ENCODE measurements at places on chromosomes 2 and 18.

DNA sequence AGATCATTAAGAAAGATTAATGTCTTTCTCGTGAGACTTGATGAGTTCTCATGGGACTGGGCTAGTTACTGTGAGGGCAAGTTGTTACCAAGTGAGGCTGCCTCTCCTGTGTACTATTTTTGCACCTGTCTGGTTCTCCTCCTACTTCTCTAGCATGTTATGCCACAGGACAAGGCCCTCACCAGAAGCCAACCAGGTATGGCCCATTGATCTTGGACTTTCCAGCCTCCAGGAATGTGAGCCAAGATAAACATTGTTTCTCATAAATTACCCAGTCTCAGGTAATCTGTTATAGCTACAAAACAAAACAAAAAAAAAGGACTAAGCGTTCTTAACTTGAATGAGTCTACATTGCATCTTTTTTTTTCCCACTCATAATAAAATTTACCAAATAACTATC, 184.1 kb downstream of the CDH7 start:
- DNase-seq, result no peak

DNA sequence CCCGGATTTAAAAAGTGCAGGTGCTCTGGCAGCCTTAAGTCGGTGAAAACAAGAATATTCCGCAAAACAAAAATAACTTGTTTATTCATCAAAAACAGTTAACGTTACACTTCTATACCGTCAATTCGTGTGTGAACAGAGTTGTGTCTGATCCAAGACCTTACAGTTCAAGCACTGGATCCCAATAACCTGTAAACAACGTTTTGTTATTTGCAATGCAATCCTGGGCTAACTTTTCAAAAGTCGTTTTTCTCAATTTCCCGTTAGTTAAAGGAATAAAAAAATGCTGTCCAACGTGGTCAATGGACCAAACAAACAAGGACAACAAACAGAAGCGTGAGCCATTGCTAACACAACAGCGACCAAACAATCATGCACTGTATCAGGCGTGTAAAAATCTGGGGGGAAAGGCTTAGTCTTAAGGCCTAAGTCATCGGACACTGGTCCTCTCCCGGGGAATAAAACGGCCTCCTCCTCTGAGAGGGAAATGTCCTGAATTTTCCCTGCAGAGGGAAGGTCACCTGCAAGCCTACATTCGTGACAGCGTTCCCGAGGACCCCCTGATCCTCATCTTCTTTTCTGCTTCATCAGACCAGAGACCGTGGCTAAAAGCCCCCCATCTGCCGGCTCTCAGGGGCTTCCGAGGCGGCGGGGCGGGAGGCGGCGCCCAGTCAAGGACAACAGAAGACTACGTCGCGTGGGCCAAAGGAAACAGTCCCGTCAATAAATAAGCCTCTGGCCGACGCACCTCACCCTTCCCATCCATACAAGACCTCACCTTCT, 490 bp downstream of the NDUFS1 start:
- no peak for DNase-seq

DNA sequence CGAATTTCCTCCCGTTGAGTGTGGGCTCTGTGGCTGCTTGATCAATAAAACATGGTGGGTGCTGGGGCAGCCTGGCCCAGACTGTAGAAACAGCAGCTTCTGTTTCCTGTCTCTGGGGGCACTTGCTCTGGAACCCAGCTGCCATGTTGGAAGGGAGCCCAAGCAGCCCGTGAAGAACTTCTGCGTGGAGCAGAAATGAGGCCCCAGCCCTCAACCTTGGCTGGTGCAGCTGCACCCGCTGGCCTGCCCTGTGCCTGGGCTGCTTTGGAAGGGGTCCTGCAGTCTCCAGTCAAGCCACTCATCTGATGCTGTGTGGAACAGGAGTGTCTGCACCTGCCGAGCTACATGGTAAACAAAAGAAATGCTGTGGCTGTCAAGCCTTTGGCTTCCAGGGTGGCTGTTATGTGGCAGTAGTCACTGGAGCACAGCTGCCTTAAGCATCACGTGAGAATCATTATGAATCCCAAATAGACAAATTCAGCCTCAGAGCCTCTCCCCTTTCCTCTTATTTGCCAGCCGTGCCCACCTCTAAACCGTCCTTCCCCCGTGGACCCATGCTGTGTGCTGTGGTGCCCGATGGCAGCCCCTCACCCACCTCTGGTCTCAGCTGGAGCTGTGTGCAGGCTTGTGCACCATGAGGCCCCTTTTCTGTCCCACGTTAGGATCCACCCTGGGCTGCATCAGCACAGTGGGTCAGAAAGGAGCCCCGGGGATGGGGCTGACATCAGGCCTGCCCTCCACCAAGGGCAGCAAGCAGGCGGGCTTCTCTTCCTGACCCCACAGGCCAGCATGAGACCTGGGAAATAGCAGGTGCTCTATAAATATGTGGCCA, 134.0 kb upstream of the HDAC4 start:
- DNase-seq, result no peak

DNA sequence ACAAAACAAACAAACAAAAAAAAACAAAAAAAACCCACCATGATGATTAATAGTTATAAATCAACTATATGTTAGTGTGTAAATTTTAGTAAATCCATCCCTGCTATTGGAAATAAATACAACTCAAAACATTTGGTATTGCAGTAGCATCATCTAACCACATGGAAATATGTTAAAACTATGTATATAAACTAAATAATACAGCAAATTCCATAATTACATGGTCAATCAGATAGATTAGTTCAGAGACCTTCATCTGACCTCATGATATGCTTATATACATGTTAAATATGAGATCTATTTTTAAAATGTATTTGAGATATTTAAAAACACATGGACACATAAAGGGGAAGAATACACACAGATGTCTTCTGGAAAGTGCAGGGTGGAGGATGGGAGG, 384.2 kb downstream of the TMX3 start:
- no peak for DNase-seq

- no peak for DNase-seq
Observed at GRCh38 chr2:119248311-119248710, 24.7 kb downstream of the STEAP3 start.

DNA sequence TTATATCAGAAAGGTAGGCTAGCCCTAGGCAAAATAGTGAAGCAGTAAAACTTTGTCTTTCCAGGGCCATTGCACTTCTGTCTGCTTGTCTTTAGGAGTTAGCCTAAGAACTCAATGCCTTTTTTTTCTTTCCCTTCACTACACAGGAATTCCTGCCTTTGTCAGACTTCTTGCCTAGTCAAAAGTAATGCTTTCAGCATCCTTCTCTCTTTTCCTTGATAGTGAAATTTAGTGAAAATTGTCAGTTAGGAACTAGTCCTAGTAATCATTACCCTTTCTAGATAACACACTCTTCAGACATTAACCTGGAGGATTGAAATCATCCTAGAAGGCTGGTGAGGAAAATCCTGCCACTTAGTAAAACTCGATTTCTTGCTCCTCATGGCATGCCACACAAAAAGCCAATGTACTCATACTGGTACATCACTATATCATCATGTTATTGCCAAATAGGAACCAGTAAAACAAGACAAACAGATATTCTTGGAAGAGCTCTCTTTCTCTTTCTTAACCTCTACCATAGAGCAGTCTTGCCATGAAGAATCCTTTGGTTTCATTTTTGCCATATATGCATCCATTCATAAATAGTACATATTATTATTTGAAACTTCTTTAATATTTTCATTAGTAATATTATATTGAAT, 320.5 kb downstream of the CTNNA2 start:
- DNase-seq, result no peak

DNA sequence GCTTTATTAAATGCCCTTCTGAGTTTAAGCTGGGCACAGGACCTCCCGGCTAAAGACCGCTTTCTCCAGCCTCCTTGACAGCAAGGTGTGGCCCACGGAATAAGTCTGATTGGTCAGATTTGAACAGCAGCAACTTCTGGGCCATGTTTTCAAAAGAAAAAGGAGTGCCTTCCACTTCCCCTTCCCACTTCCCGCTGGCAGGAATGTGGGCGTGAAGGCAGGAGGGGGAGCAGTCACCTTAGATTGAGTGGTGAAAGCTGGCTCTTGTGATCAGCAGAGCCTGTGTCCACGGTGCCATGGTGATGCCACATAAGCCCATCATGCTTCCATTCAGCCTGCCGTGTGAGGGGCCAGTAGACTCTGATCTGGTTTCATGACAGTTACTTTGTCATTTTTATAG, 136.6 kb upstream of the GLI2 start:
- DNase-seq, result no peak

GRCh38 chr2:173734797-173735196, 230.4 kb downstream of the SP3 start:
- no peak for DNase-seq

DNA sequence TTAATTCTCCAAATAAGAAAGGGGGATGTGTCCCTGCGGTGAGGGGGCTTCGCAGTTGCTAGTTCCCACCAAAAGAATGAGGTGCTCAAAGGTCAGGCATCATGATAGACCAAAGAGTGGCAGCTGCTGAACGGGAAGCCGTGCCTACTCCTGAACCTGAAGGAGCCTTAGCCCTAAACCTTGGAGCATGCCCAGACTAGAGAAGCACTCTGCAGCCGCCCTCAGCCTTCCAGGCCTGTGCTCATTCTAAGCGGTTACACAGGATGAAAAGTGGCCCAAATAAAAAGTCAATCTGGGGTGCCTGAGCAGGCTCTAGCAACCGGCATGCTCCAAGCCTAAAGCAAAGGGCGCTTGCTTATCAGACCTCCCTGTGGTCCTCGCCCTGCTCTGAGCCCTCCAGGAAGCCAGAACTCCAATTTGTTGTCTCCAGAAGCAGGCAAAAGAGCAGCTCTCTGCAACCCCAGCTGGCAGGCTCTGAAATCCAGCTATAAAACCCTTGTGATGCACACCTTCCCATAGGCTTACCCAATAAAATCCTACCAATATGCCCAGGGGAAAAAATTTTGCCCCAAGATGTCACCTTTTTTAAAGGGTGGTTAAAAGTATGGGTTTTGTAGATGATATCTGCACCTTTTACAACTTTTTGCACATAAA, 17.5 kb downstream of the UXS1 start:
- DNase-seq, result no peak

- no peak for DNase-seq
Observed at GRCh38 chr2:207334624-207335371, 169.1 kb upstream of the KLF7 start.

GRCh38 chr2:221420245-221420644, 151.9 kb downstream of the EPHA4 start:
- no peak for DNase-seq

DNA sequence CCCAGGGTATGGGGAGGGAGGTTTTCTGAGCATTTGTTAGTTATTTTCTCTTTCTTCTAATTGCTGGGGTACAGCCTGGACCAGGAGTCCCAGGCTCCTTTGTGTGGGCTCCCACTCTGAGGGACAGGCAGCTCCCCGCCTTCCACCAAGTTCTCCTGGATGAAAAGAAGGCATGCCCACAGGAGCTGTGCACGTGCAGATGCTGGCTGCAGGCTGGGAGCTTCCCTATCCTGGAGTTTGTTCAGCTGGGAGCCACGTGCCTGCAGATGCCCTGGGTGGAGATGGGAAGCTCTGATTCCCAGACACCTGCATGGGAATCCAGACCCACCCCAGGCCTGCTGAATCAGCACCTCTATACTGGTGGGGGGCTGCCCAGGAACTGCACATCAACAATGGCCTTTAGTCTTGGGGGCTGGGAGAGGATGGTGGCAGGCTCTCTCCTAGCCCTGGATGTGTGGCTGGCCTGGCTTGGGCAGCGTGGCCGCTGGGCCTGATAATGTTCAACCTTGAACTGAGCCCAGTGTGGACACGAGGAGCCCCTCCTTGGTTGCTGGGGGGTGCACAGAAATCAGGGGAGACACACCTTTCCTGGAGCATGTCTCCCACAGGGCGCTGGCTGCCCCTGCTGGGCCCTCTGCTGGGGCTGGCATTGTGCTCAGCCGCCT, 233.6 kb upstream of the HS6ST1 start:
- DNase-seq, result no peak

DNA sequence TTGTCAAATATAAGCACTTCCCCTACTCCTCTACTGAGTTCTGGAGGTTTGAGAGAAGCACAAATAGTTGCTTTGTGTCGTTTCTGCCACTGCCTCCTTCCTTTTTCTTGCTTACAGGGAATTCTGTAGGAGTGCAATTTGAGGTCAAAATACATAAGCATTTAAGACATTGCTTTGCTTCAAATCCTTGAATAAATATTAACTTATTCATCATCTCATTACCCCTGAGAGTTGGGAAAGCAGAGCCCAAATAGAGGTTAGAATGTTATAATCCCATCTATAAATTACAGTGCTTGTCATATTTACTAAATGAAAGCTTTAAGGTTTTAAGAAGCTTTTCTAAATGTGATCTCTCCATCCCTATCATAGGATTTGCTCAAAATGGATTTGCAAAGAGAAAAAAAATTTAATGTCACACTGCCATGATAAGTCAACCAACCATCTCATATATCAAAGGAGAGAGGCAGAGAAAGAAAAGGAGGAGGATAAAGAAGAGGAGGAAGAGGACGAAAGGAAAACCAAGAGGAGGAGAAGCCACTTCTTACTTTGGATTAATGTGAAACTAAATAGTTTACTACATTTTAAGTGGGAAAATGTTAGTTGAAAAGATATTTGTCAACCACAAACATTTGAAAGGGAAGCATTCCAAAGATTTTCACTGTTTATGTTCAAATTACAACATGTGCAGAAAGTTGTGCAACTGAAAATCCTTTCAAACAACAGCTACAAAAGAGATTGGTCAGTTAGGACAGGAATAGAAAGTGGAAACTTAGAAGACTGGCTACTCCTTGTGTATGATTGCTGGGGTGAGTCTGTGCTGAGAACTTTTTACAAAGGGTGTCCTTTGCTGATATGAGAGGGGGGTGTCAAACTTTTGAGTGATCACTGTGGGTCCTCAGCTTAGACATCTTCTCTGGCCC, 277.3 kb upstream of the FN1 start:
- DNase-seq, result no peak

GRCh38 chr2:206075113-206075512, 10.9 kb downstream of the INO80D start:
- DNase-seq, result no peak

Measured in NCI-H1105 treated with DMSO at 0.1 percent for 48 hours (cell line).